ENCODE measurements at places on chromosomes 7 and 10.

DNA sequence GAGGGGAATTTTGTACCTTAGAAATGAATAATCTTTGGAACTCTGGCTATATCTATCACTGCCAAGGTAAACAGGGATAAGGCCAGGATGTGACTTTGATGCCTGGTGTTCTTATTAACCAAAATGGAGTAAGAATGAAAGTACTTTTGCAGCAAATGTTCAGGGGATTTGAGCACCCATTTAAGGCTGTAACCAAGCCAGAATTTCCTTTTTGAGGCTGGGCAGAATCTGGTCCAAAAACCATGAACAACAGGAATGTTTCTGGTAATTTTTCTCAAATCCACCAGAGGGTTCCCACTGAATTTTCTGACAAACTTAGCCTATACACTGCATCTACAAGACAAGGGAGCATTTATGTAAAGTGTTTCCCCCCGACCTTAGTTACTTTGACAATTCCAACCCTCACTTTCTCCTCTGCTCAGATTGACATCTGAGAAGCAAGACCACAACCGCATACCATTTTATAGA, 120.6 kb downstream of the BAMBI start:
- no peak for DNase-seq

DNA sequence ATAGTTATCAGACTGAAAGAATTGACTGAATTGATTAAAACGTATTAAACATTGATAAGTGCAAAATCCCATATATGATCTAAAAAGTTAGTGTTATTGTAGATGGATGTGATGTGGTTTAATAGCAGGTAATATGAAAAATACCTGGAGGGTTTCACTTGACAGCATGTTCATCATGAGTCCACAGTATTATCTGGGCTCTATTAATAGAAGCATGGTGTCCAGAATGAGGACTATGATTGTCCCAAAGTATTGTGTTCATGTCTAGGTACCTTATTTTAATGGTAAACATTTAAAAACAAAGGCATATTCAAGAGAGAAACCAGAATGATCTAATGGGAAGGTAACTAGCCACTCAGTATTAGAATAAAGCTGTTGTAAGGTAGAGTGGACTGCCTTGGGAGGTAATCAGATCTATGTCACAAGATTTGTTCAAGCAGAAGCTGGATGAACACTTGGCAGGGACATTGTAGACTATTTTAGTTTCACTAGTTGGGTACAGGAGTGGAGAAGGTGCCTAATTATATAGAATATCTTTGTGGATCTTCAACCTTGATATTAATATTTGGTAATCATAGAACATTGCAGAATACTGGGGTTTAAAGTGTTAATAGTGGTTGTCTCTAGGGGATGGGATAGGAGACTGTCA, 43.5 kb downstream of the MCU start:
- no peak for DNase-seq

GRCh38 chr10:47360419-47361040, 12.4 kb downstream of the RBP3 start:
- DNase-seq: no peak

DNA sequence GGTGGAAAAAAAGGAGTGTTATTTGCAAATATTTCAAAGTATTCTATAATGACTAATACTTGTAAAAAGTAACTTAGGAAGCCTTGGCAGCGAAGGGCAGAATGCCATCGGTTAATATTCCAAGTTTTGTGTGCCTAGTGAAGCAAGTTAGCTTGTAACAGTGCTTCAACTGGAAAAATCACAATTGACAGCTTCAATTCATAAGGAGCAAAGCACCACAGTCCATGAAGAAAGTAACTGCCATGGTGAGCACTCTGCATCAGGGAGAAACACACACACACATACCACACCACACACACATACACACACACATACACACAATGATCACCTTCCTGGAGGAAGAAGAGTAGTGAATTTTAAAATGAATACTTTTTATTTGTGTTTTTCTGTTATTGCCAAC, 298.3 kb downstream of the CNTNAP2 start:
- no peak for DNase-seq

DNA sequence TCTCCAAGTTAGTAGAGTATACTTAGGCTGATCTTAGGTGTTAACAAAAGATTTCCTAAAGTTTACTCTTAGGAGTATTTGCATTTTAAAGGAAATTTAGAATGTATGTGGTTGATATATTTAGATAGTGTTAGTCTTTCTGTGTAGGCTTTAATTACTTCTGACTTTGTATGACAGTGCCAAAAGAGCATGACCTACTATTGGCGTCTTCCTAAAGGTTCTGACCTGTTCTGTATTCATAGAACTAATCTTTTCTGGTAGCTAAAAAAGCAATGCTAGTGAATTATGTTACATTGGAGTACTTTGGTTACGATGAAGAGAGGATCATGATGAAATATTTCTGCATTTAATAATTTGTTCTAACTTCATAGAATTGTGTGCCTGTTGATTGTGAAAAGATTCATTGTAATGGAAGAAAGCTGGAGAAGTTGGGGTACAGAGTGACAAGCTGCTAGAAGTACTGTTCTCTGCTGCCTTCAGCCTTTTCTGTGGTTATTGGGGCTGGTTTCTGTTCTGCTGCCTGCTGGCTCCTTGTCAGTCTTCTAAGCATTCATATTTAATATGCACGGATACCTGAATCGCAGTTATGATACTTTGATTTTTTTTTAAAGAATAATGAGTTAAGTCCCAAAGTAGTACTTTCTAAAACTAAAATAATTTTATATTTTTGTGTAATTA, 13.2 kb downstream of the WAC start:
- no peak for DNase-seq
